Fibroblast of lung (primary cell): ENCODE measurements at places on chromosomes 2 and 18. TPM values are rescaled to one million over a fixed set of nuclear protein-coding genes. Genes with fewer than 3 reads are reported as not detected.
A peak's percentile ranks its signal among the peaks of the same experiment; 100 is the strongest.

DNA sequence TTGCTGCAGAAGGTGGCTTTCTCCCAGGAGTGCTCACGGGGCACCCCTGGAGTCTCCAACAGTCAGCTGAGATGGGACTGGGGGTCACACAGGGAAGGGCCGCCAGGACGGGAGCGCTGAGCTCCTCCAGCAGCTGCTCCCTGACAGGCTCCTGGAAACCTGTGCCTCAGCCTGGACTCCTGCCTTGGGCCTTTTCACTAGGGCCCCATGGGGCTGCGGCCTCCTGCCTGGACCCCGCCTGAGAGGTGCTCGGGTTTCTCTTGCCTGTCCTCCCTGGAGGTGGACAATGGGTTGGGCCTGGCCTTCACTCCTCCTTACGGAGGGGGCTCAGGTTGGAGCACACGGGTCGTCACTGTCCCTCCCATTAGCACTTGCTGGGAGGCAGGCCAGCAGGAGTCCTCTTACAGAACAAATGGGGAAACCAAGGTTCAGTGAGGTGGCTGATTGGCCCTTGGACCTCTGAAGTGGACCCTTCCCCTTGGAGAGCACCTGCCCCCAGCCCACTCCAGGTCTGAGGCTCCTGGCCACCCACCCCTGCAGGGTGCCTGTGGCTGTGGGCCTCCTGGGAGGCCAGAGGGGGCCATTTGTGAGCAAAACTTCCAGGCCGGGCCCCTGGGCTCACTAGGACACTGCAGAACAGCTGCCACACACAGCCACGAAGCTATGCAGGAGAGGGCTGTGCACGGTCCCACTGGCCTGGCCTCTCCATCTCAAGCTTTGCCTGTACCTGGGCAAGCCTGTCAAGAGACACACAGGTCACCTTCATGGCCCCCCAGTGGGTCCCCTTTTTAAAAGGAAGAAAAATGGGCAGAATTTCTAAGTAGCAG is 57.1 kb upstream of the ODC1 start:
- no peak for DNase-seq

DNA sequence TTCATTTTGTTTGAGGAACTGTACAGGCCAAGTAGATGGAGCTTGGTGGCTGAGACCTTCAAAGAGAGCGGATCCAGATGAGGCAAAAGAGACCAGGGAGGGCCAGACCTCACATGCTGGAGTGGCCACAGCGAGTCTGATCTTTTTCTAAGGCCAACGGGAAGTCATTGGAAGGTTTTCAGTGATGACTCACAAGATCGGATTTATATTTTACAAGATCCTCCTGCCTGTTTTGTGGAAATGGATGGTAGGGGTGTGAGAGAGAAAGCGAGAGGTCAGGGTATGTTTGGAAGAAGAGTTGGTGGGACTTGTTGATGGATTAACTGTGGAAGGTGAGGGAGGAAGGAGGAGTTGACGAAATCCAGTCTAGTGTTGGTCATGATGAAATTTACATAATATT is 44.6 kb upstream of the TUBA3D start:
- peak; percentile 73 for DNase-seq

DNA sequence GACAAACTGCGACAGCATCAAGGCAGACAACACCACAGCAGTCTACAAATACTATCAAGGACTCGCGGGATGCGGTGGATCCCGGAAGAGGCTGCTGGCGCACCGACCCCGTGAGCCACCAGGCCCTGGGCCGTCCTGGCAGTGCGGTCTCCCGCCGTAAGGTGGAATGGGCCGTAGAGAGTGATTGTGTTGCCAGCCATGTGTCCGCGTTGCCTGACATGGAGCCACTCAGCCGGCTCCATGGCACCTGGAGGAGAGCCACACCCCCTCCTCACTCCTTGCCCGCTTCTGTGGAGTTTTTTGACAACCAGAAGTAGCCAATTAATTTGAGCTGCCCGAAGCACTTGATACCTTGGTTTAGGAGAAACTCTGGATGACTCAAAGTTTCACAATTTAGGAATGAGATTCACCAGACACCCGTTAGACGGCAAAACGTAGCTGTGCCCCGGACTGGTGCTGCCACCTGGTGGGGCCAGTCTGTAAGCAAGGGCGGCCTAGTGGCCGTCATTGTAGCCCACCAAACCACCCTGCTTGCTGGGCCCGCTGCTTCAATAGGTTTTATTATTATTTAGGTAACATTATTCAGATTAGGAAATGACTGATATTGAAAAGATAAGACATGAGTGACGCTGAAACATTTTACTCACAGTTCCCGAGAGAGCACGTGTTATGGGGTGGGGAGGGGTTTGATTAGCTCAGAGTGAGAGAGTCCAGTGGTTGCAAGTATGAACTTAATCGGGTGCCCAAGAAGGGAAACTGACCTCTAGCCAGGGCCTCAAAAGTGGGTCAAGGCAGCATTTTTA is 10.2 kb upstream of the IMP4 start:
- DNase-seq, result peak; percentile 76

GRCh38 chr2:230866756-230867523 is 2.2 kb downstream of the ITM2C start:
- peak; percentile 27 for DNase-seq

DNA sequence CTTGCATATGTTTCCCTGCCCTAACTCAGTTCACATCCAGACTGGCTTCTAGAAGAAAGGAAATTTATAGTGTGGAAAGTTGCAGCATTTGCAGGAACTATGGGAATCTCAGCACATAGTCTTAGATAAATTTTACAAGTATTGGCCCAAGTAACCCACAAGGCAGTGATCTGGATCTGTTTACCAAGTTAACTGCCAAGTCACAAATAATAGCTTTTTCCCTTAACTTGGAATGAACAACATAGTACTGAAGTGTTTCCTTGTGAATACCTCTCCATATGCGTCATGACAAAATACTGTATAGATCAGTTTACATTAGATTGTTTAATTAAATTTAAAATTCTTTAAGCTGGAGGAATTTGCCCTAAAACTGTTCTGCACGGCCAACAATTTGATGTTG is 255.8 kb upstream of the EPAS1 start:
- DNase-seq, result no peak

- peak; percentile 14 for DNase-seq
Measured at GRCh38 chr2:135744760-135745314, 3.2 kb downstream of the UBXN4 start.

- no peak for DNase-seq
Measured at GRCh38 chr2:1967242-1968208, 223.2 kb upstream of the PXDN start.

- DNase-seq, result no peak
Measured at GRCh38 chr2:164384434-164384833, 236.8 kb downstream of the GRB14 start.

DNA sequence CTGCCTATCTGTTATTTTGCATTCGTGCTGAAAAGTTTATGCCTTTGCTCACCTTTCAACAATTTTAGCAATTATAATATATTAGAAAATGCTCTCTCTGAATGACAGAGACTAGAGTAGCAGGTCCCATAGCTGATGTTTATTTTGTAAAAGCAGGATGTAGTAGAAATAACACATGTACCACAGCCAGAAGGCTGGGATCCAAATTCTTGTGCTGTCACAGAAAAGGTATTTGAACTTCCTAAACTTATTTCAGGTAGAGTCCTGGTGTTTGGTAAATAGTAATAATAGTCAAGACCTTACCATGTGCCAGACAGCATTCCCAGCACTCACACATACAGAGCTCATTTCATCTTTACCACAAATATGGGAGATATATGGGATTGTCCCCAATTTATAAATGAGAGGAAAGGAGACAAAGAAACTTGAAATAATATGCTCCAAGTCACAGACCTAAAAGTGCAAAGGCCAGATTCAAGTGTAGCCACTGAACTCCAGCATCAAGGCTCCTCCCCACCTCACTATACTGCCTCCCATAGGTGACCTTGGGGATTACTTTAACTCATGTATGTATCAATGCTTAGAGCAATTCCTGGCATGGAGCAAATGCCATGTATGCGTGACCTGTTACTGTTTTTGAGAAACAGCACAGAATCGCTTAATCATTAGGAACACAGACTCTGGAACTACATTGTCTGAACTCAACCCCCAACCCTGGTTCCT is 284.7 kb upstream of the RAB12 start:
- DNase-seq, result no peak

GRCh38 chr2:46006473-46007025 is 290.7 kb upstream of the EPAS1 start:
- DNase-seq, result no peak

Gene C2orf78
- not detected in 2 replicates for total RNA-seq

Gene SLC9A4
- total RNA-seq, result not detected in 2 replicates

Gene ACADL
- 0.50 and 0.51 TPM in 2 replicates for total RNA-seq

Gene ABCG5
- total RNA-seq, result not detected in 2 replicates
